ENCODE measurements at places on chromosomes 6 and 20.

GRCh38 chr20:7760247-7761031, 179.8 kb downstream of the HAO1 start:
- no peak for DNase-seq

DNA sequence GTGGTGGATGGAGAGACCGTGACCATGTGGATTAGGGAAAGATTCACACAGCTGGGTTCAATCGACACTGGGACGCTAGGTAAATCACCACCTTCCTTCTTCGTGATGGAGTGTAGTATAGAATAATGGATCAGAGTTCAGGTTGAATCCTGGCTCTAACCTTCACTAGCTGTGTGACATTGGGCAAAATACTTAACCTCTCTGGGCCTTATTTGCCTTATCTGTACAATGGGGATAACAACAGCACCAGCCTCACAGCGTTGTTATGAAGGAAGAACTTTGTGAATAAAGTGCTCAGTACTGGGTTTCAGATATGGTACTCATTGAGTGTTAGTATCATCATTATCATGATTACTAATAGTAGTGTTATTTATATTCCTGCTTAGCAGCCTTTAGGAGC, 126.1 kb upstream of the AKAP12 start:
- DNase-seq: no peak

DNA sequence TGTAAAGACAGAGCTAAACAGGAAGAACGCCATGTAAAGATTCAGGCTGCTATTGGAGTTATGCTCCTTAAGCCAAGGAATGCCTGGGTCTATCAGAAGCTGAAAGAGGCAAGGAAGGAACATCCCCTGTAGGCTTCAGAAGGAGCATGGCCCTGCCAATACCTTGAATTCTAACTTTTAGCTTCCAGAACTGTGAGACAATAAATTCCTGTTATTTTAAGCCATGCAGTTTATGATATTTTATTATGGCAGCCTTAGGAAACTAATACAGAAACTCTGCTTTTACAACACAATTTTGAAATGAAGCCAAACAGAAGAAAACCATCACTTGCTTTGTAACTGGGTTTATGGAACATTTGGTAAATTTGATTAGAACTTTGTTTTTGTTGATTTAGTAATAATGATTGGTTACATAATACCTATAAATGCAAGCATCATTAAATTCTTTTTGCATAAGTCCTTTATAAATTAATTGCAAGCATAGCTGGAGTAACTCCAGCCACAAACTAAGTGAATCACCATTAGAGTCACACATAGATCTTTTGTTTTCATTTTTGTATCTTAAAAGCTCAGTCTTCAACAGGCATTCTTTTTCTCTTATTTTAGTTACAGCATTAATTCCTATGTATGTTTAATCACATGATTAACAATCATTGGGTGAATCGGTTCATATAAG, 33.5 kb upstream of the TSPYL1 start:
- DNase-seq: no peak

GRCh38 chr6:168304752-168305015, 14.9 kb downstream of the DACT2 start:
- no peak for DNase-seq

DNA sequence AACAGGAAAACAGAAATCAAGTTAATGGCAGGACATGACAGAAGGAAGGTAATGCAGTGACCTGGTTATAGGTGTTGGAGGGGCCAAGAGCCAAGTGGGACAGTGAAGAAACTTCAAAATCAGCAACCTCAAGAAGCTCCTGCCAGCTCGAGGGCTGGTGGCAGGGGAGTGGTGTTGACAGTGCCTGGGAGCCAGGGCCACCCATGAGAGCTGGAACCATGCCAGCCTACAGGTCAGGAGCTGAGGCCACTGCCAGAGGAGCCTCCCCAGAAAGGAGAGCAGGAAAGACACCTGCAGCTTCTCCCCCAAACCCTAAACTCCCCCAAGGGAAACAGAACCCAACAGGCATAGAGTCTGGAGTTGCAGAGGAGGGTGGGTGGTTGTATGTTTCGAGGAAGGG, 262.1 kb downstream of the LRFN2 start:
- DNase-seq: no peak

DNA sequence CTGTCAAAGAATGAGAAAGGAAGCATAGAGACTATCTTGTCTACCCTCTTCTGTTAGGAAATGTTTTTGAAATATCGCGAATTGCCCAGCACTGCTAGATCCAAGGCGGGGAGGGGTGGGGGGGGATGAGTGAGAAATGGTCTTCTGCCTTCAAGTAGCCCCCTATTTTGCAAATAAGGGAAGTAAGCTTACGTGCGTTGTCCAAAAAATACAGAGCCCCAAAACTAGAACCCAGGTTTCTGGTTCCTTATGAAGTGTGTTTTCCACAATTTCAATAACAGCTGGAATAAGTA, 923 bp upstream of the ILRUN start:
- no peak for DNase-seq

DNA sequence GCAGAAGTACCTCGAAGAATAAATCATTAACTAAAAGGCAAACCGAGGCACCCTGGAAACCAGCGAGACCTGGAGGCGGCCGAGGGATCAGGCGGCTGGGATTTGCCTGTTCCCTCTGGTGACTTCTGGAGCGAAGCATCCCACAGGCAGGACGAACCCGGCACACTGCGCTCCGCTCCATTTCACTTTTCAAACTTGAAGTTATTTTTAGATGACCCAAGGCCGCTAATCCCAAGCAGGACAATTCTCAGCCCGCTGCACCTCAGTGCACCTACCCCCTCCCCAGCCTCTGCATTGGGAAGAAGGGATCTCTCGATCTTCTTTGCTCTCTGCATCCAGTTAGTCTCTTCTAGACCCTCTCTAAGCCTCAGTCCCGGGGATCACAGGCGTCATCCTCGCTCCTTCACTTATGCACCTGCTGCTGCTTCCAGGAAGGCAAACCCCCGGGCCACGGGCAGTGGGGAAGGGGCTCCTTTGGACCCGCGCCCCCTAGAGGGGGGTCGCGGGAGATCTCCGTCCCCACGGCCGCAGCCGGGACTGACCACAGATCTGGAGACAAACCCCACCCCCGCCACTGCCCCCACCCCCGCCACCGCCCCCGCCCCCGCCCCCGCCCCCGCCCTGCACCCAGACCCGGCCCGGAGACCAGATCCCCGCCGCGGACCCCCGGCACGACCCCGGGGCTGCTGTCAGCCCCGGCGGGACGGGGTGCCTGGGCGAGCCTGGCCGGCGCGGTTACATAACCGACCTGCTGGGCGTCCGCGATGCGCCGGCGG, 636 bp downstream of the RCAN2 start:
- no peak for DNase-seq

GRCh38 chr20:20411402-20411801, 43.5 kb downstream of the INSM1 start:
- DNase-seq: no peak

GRCh38 chr6:107704347-107705013, 119.6 kb downstream of the SCML4 start:
- DNase-seq: no peak

DNA sequence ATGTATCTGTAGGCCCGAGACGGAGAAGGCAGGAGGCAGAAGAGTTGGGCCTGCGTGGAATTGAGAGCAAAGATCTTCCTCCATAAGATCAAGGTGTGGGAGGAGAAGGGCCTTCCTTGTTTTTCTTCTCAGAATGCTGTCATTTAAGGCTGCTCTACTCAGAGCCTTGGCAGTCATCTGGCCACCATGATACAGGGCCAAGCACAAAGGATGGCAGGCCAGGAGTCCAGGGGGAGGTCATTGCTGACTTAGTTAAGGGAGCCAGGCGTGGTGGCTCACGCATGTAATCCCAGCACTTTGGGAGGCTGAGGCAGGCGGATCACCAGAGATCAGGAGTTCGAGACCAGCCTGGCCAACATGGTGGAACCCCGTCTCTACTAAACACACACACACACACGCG, 137.1 kb downstream of the BMP7 start:
- no peak for DNase-seq
